Right lobe of liver (tissue), 6 donors: ENCODE measurements at places on chromosomes 5 and 9. TPM values are rescaled to one million over a fixed set of nuclear protein-coding genes. Genes with fewer than 3 reads are reported as not detected.

Gene TEX48
- total RNA-seq = not detected

Gene IPPK
- total RNA-seq = 4.4 TPM

Gene GABRA6
- total RNA-seq = not detected

Gene SPINK7
- not detected for total RNA-seq

- no peak for DNase-seq
These were observed 7.6 kb upstream of the EGR1 start for GRCh38 chr5:138457531-138458275.
